Stimulated activated CD8-positive, alpha-beta memory T cell treated with anti-CD3 and anti-CD28 coated beads, Interleukin-15, amount 100 ng/mL, for 24 hours (primary cell): ENCODE measurements at places on chromosomes 6 and 20.

- DNase-seq, result no peak
Observed at GRCh38 chr6:71168233-71168765, 120.3 kb upstream of the OGFRL1 start.

DNA sequence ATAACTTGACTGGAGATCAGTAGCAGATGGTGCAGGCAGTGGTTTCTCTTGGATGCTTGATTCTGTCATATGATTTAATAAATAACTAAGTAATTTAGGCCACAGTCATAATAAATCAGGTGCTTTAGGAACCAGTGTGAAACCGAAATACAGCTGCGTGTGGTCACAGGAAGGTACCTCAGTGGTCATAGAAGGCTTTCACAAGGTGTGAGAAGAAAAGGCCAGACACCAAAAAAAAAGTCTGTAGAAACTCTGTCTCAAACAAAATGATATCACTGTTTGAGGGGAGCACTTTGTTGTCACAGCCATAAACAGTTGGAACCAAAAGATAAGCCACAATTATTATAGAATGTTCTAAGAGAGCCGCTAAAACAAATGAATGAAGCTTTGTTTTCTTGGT is 56.5 kb downstream of the ARMC2 start:
- DNase-seq, result no peak

DNA sequence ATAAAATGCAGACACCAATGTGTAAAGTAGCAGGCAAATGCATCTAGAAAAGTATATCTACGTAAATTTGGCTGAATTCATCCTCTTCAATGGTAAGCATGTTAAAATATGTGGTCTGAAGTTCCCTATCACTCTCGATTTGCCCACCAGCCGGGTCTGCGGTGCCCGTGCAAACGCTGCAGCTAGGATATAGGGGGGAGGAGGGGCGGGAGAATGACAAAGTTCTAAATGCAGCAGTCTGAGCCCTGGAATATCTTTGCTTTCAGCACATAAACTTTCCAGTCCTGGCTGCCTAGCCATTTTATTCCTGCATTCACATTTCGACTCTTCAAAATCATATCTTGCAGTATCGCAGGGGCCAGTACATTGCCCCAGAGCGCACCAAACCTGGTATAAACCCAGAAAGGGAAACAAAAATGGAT is 708 bp downstream of the NRN1 start:
- no peak for DNase-seq

DNA sequence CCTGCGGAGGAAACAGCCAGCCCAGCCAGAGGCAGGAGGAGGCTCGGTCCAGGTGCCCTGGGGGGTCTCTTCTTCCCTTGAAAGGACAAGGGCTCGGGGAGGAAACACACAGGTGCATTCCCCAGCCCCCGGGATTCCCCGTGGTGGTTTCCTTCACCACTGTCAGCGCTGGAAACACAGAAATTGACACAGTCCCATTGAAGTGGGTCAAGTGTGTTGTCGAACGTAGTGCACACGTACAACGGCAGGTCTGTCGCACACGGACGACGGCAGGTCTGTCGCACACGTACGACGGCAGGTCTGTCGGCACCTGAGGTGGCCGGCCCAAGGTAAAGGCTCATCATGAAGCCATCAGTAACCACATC is 80.9 kb downstream of the DLL1 start:
- no peak for DNase-seq

GRCh38 chr6:88813045-88813444 is 150.4 kb downstream of the RNGTT start:
- no peak for DNase-seq

GRCh38 chr20:2652724-2653555 is 508 bp downstream of the NOP56 start:
- no peak for DNase-seq

DNA sequence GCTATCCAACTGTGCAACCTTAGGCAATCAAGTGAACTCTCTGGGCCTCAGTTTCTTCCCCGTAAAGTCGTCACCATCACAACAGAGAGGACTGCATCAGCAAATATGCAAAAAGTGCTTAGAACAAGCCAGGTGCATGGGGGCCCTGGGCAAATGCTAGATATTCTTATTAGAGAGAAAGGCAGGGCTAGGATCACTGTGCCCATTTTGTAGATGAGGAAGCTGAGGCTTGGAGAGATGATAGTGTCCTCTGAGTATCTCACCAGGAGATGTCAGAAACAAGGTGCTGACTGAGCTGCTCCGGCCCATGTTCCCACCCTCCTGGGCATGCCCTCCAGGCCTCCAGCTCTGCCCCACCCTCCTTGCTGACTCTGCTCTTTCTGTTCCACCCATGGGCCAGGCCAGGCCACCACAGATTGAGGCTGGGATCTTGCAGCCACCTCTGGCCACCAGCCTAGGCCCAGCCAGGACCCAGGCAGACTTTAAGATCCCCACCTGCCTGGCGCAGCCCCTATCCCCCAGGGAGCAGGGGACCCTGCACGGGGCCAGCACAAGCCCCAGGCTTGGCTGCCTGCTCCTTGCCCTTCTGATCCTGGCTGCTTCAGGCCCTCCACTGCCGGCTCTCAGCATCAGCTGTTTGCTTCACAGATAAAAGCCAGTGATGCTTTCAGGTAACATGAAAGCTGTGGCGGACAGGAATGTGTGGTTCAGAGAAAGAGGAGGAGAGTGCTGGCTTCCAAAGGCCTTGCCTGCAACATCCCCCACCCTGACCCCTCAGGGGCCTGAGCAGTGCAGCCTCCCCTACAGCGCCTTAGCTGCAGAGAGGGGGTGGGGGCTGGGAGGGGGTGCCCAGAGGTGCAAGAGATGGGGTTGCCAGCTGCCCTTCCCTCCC is 47.6 kb downstream of the GRM4 start:
- no peak for DNase-seq

DNA sequence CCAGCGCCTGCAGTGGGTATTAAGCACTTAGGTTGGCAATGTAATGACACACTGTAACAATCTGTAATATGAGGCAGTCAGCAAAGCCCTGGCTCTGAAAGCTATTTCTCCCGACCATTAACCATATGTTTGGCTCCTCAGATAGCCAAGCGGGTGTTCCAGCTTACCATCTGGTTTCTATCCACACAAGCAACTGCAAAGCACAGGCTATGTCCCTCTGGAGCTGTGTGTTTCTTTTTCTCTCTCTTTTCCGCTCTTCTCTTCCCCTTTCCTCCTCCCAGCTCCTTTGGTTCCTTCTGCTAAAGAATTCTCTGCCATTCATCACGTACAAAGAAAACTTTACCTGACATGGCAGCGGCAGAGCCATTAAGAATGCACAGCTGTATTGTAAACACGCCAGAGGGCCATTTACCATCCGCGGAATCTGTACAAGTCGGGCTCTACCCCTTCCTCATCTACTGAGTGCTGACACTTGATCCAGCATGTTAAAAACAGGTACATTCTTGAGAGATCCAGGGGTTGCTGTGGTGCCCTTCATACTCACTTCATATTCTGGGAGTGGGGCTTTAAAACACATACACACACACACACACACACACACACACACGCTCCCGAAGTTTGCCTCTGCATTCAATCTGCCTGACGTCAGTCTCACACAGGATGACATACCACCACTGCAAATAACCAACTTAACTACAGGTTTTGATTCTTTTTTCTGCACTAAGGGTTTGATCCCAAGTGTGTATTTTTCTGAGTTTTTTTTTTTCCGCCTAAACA is 77.2 kb downstream of the BACH2 start:
- no peak for DNase-seq

GRCh38 chr6:138652824-138653223 is 120.7 kb upstream of the CCDC28A start:
- no peak for DNase-seq

- DNase-seq, result no peak
Observed at GRCh38 chr20:58075586-58076345, 152.7 kb downstream of the ANKRD60 start.

- no peak for DNase-seq
Observed at GRCh38 chr6:140271759-140272377, 897.4 kb upstream of the CITED2 start.

DNA sequence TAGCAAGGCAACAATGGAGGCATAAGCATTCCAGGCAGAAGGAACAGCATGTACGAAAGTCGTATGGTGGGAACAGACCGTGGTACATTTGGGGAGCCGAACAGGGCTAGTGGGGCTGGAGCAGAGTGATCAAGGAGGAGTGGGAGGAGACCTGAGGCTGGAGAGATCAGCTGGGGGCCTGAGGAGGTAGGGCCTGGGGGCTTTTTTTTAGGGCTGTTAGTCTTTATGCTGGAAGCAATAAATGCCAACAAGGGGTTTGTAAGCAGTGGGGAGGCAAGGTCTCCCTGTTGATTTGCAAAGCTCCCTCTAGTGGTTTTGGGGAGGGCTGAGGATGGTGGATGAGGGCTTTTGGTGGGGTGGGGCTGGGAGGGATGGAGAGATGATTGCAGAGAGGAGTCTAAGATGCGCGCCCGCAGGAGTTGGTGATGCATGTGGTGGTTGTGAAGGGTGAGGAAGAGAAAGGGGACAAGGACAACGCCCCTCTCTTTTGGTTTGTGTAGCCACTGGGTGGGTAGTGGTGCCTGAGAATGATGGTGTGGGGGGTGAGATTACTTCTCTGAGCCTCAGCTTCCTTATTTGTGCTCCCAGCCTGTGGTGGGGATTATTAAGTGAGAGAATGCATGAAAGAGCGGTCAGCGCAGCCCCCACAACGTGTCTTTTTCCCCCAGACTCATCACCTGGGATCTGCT is 74.1 kb upstream of the TOX2 start:
- DNase-seq, result no peak

DNA sequence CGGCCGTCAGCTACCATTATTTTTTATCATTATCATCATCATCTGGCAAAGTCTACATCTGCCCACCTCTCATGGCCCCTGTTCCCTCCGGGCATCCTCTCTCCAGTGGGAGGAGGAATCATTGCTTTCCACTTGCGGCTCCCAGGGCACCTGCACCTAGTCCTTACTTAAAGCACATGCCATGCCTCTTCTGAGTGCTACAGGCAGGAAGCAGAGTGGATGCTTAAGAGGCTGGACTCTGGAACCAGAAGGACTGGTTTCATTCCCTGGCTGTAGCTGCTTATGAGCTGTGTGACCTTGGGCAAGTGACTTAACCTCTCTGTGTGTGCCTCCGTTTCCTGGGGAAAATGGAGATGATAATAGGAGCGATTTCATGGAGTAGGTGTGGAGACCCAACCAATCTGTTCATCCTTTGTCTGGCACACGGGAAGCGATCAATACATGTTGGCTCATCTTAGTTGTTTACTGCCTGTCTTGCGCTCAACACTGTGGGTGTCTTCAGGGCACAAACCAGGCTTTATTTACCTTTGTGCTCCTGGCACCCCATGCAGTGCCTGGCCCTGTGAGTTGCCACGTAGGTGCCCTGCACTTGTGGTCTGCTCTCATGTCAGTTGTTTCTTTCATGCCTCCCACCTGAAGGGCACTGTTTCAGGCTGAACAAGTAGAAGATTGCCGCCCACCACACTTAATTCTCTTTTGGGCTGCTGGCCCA is 317.0 kb upstream of the SULF2 start:
- no peak for DNase-seq

GRCh38 chr20:21613512-21613911 is 92.0 kb upstream of the PAX1 start:
- DNase-seq, result no peak

DNA sequence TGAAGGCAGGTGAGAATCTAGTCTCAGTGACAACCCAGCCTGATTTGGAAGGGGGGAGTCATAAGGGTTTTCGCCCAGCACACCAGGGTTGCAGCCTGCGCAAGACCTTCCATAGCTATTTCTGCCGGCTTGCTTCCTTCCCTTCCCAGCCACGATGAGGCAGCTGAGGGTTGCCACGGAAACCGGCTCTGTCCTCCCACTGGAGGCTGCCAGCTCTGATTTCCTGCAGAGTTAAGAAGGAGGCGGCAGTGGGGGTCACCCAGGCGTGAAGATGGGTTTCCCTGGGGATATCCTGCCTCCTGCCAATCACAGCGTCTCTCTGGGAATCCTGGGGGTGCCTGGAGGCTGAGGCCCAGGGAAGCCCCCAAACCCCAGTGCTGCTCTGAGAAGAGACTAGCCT is 23.1 kb upstream of the KCNB1 start:
- DNase-seq, result no peak

- DNase-seq, result no peak
Observed at GRCh38 chr6:135922174-135922573, 70.7 kb downstream of the PDE7B start.
